ENCODE measurements at places on chromosomes 3 and 15. TPM values are rescaled to one million over a fixed set of nuclear protein-coding genes. Genes with fewer than 3 reads are reported as not detected.

GRCh38 chr15:43249699-43250203 is 17.0 kb downstream of the TGM5 start:
- no peak overlapping the region for H3K4me3 ChIP-seq
- H3K27me3 ChIP-seq = no peaks in the 10 kb centered on the region
- no peaks in the 10 kb centered on the region for H3K4me1 ChIP-seq
- no peak overlapping the region for H3K27ac ChIP-seq
- no peaks in the 10 kb centered on the region for H3K36me3 ChIP-seq

DNA sequence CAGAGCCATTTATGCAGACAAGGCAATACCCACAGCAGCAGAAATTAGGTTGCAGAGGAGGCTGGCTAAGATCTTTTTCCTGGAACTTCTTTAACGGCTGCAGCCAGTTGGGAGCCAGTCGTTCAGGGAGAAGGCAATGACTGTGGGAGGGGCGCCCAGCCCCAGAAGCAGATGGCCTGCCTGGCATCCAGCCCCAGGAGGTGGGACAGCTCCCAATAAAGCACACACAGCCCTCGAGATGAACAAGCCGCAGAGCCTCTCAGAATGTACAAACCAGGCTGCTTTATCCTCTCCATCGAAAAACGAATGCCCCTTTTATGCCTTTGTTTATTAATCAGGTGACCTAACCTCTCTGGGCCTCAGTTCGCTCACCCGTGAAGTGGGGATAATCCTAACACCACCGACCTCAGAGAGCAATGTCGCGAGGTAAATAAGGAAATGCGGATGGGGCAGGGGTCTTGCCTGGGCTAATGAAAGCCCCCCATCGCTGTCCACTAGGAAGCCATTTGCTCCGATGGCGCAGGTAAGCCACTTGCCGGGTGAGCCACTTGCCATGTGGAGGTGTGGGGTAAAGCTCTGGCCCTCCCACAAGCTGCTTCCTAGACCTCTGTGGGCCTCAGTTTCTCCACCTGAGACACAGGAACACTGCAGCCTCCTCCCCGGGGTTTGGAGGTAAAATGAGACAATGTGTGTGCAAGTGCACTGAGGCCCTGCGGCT is 35.8 kb downstream of the MGLL start:
- H3K36me3 ChIP-seq = no peaks in the 10 kb centered on the region
- no peak overlapping the region for H3K4me3 ChIP-seq
- H3K27ac ChIP-seq = peak overlapping the region; percentile 80

GRCh38 chr3:154588831-154589230 is 158.8 kb upstream of the GPR149 start:
- no peaks in the 10 kb centered on the region for H3K27me3 ChIP-seq
- no peak overlapping the region for H3K4me3 ChIP-seq
- no peak overlapping the region for H3K27ac ChIP-seq
- DNase-seq = no peak
- H3K36me3 ChIP-seq = no peaks in the 10 kb centered on the region

GRCh38 chr3:53597136-53597915 is 102.9 kb downstream of the CACNA1D start:
- H3K27me3 ChIP-seq = no peaks in the 10 kb centered on the region
- DNase-seq = no peak
- H3K4me3 ChIP-seq = no peak overlapping the region
- no peak overlapping the region for H3K27ac ChIP-seq
- H3K36me3 ChIP-seq = no peaks in the 10 kb centered on the region

- H3K27ac ChIP-seq = no peak overlapping the region
- DNase-seq = no peak
- H3K27me3 ChIP-seq = no peaks in the 10 kb centered on the region
These were observed 63.2 kb downstream of the PXYLP1 start for GRCh38 chr3:141294848-141295247.

Gene ZKSCAN7
- total RNA-seq = 7.3 TPM

Gene IL16
- total RNA-seq = 3.3 TPM
